ENCODE measurements at places on chromosomes 16 and 17.

DNA sequence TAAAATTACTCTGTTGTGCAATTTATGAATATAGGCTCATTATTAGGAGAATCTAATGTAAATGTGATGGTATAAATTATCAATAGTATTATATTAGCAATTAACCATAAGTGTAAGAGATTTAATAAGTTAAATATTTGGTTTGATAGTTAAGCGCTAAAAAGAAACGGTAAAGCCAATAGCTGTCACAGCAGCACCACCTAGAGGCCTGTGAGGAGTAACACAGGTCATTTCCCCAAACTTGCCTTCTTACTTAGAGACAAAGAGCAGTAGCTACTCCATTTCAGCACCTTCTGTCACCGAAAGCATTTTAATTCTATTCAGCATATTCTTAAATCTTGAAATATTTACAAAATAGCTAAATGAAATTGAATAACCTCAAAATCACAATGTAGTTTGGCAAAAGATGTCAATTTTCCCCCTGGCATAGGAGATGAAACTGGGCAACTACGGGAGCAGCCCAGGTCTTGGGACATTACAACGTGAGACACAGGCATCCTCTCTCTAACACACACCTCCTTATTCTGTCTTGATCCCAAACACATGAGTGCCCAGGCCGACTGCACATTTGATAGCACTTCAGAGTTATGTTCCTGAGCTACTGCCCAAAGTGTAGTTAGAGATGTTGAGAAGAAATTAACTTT is 14.3 kb upstream of the DYNLRB2 start:
- DNase-seq, result peak; percentile 81

DNA sequence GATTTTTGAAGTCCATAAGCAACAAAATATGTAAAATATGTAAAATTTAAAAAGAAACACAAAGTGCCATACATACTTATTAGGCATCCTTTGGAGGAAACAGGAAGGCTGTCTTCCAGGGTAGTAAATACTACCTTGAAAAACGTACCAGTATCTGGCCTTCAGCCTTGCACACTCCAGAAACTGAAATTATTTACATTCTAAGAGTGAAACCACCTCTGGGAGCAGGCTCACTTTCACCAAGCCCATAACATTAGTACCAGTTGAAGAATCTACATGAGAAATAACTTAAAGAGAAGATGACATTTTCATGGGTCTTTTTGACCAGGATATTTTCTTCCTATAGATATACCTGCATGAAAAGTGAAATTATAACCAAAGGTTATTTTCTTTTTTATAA is 6.4 kb downstream of the KRTAP9-1 start:
- no peak for DNase-seq

DNA sequence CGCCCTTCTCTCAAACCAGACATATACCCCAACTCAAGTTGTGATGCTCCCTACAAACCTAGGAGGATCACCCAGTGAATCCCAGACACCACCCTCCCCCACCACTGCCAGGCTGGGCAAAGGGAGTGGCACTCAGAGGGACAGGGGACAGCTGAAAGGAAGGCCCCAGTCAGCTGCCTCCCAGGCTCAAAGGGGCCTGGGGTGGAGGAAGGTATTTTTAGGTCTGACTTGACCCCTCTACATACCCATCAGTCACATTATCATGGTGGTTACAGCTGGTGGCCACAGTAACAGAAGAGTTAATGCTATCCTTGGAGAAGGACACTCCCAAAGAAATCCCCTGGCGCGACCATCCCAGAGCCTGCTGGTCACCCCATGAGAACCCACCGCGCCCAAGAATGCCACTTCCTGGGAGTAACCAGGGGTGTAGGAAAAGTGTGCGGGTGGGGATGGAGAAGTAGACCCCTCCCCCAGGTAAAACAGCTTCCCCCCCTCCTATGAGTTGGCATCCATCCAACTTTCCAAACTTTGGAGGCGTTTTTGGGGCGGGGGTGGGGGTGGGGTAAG is 1.1 kb downstream of the CACNB1 start:
- DNase-seq, result no peak

GRCh38 chr16:51166541-51166940 is 15.5 kb upstream of the SALL1 start:
- DNase-seq, result no peak

DNA sequence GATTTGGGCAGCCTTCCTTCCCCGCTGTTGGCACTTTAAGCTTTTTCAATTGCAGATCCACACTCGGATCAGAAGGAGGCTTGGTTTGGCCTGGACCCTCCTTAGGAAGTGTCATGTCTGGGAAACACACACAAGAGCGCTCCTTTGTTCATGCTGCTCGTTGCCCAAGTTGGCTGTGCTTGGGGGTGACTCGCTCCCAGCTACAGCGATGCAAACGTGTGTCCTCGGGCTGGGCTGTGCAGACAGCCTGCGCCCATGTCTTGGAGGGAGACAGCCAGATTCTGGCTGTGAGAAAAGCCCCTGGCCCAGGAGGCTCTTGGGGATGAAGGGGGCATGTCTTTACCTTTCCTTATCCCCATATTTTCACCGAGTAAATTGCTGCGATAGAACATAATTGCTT is 665.6 kb upstream of the EEF2KMT start:
- no peak for DNase-seq

- DNase-seq, result peak; percentile 69
These were observed 7.8 kb upstream of the PDK2 start for GRCh38 chr17:50087246-50087911.

DNA sequence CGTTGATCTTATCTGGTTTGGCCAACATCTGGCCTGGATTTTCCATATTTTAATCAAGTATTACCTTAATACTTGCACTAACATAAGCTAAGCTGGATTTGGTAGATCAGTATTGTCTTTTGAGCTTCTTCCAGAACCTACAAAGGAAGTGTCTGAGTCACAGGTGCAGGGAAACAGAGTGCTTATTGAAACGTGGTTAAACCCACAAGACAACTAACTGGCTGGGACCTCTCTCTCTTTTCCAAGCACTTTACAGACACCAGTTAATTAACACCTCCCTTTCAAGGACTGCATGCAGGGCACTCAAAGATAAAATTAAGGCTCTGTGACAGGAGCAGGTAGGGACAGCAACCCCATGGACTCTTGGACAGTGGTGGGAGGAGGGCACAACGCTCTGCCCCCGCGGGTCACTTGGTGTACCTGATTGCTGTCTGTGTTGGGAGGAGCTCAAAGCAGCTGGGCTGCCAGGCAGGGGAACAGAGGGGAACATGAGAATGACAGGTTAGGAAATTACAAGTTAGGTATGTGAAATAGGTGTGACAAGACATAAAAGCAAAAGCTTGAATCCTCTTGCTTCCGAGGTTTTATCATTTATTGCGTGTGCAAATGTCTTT is 133.7 kb upstream of the MON1B start:
- DNase-seq, result no peak

DNA sequence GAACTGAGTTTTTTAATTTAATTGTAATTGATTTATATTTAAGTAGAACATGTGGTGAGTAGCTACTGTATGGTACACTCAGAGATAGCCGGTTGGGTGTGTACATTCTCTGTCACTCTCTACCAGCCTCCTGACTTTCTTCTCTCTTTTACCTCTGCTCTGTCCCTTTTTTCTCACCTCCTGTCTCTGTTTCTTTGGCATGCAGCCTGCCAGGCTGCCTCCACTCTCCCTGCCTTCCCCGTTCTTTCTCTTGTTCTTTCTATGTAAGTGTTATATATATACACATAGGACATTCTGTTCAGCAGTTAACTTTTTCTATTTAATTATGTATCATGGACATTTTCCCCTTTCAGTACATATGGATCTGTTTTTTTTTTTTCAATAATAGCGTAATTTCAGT is 50.8 kb downstream of the MRTFB start:
- DNase-seq, result no peak

GRCh38 chr16:29702269-29702668 is 23.3 kb downstream of the QPRT start:
- DNase-seq, result no peak

GRCh38 chr16:10517868-10518267 is 62.5 kb downstream of the EMP2 start:
- no peak for DNase-seq

DNA sequence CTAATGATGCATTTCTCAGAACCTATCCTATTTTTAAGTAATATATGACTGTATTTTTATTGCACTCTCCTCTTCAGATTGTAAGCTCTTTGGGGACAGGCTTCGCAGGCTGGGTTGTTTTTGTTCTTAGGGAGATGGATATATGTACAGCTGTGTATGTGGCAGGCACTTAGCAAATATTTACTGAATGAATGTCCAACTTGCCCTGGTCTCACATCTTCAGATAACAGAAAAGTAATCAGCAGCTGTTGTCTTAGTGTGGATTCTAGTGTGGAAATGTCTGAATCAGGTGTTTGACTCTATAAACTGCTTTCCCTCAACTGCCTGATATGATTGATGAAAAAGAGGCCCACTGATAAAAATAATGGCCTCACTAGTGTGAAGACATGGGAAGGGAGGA is 47.1 kb upstream of the SLC12A3 start:
- DNase-seq, result no peak
